ENCODE measurements at places on chromosomes 7 and 10. TPM values are rescaled to one million over a fixed set of nuclear protein-coding genes. Genes with fewer than 3 reads are reported as not detected.

The PNLIPRP2 gene
- total RNA-seq = not detected

GRCh38 chr7:44062180-44062902 lies 3.0 kb downstream of the PGAM2 start:
- peaks cover 23% of the 10 kb centered on the region for H3K4me1 ChIP-seq
- peak; percentile 90 for DNase-seq
- no peak overlapping the region for H3K4me3 ChIP-seq

DNA sequence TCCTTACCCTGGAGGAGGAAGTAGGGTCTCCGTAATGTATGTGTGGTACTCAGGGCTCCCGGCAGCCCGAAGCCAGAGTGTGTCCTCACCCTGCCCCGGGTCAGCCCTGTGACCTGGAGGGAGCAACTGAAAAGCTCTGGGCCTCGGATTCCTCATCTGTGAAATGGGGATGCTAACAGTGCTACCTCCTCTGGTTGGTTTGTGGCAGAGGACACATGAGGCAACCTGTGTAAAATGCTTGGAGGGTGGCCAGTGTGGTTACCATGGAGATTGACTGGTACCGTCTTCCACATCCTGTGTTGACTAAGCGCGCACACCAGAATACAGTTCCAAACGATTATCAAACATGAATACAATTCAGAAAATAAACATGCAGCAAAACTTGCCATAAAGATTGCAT lies 163.8 kb upstream of the KLF6 start:
- no peaks in the 10 kb centered on the region for H3K27me3 ChIP-seq
- H3K4me1 ChIP-seq = peaks cover 19% of the 10 kb centered on the region
- H3K4me3 ChIP-seq = no peak overlapping the region
- no peak overlapping the region for H3K27ac ChIP-seq
- H3K36me3 ChIP-seq = no peaks in the 10 kb centered on the region

DNA sequence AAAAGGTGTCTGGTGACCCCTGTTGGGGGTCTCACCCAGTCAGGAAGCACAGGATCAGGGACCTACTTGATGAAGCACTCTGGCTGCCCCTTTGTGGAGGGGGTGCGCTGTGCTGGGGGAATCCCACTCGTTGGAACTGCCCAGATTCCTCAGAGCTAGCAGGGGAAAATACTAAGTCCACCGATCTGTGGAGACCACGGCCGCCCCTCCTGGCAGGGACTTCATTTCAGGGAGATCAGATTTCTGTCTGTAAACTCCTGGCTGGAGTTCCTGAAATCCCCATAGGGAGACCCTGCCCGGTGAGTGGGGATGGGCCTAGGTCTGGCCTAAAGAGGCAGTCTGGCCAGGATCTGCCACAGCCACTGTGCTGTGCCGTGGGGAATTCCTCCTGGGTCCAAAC lies 79.3 kb upstream of the ADCY1 start:
- H3K4me1 ChIP-seq = no peaks in the 10 kb centered on the region
- H3K27me3 ChIP-seq = peaks cover 32% of the 10 kb centered on the region
